ENCODE measurements at places on chromosomes 13 and 19.

GRCh38 chr19:8334458-8335342 is 8.4 kb downstream of the KANK3 start:
- DNase-seq: no peak

GRCh38 chr13:114080739-114081561 is 51.5 kb downstream of the RASA3 start:
- no peak for DNase-seq

- peak; percentile 44 for DNase-seq
Measured at GRCh38 chr13:99028890-99029289, 51.0 kb upstream of the DOCK9 start.

DNA sequence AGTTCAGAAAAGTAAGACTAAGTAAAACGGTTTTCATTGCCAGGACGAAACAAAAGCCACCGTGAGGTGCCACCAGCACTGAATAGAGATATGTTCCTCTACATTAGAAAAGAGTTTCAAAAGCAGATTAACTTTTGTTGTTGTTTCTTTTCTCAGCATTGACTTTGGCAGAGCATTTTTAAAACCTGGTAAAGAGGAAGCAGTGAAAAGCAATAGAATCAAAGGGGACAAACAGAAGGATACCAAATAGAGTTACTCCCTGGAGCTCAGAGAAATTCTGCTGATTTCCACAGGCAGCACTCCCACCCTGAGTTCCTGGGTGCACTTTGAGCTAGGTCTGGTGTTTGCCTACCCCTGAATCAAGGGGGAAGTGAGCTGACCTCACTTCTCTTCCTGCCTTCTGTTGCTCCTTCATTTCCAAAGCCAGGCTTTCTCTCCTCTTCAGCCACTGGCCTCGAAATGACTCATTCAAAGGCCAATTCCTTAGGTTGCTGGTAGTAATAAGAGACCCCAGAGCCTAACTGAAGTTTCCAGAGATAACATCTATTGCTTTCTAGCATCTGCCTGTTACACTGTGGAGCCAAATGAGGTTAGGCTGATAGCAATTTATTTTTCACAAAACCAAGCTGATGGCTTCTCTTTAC is 11.3 kb upstream of the ERICH6B start:
- no peak for DNase-seq

DNA sequence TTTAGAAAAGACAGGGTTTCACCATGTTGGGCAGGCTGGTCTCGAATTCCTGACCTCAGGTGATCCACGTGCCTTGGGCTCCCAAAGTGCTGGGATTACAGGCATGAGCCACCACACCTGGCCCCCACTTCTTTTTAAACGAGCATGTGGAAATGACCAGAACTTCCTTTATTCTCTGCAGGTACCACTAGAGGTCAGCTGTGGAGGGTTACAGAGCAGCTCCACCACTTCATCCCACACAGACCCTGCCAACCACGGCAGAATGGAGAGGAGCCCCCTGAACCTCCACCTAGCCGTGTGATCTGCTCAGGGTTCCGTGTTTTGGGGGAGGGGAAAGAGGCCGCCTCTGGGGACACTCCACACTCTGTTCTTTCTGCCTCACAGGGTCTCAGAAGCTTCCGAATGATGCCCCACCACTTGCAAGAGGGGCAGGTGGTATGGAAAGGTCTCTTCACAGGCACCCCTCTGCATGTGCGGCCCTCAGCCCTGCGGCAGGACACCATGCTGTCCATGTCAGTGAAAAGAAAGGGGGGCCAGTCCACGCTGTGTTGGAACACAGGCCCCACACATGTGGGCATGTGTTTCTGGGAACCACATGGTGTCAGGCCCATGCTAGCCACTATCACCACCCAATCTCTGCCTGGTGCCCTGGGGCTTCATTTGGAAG is 465.0 kb downstream of the TSHZ3 start:
- no peak for DNase-seq

DNA sequence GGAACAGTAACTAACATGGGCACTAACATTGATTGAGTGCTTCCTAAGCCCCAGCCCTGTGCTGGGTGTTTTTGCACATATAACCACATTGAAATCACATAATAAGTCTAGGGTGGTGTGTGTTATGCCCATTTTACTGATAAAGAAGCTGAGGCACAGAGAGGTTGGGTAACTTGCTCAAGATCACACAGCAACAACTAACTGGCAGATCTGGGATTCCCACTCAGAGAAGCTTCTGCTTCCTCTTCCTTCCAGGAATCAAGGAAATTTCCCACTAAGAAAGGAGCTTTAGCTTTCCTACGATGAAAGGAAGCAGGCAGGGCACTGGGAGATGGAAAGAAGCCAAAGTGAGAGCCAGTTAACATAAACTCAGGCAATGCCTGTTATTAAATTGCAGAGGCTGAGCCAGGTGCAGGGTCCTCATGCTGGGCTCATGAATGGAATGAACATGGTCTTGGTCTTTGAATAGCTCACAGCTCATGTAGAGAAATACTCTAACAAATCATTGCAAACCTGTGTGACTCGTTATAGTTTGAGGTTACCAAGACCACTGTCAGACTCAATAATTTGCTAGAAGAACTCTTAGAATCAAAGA is 10.1 kb downstream of the SSC5D start:
- DNase-seq: no peak

DNA sequence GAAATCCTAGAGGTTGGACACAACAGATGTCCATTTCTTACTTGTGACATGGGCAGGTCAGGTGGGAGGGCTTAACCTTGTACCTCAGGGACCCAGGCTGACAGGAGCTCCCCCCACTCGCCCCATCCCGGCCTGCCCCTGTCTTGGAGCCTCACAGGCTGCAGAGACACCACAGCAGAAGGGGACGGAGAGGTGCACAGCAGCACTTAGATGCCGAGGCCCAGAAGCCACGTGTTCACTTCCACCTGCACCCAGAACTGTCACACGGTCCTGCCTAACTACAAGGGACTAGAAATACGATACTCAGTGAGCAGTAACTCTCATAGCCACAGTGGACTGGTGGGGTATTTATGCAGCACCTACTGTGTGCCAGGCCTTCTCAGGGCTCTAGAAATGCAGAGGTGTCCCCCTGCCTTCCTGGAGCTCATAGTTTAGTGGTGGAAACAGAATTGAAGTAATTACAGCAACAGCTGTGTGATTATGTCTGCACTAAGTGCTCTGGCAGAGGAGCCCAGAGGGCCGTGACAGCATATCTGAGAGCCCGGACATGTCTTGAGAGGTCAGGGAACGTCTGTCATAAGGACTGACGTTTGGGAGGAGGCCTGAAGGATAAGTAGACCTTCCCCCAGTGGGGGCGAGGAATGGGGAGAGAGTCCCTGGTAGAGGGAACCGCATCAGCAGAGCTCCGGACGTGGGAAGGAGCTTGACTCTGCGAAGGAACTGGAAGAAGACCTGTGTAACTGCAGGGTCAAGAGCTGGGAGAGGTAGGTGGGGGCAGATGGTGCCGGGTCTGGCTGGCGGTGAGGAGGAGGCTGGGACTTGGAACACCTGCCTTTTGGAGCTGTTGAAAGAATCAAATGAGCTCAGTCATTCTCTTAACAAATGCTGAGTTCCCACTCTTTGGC is 130.0 kb downstream of the SIPA1L3 start:
- DNase-seq: no peak

GRCh38 chr19:31504221-31504620 is 155.0 kb upstream of the TSHZ3 start:
- DNase-seq: no peak

GRCh38 chr13:73107970-73108369 is 49.2 kb downstream of the KLF5 start:
- DNase-seq: no peak

DNA sequence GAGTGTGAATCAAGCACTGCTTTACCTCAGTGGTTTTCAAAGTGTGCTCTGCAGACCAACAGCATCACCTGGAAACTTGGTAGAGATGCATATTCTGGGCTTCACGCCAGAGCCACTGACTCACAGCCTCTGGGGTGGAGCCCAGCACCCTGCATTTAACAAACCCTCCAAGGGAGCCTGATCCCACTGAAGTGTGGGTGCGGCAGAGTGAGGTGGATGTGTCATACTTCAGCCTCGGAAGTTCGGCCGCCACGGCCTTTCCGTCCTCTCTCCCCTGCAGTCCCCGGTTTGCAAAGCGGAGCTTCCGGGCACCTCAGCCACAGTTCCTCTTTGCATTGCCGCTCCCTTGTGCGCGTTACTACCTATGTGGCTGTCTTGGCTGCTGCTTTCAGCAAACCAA is 33.3 kb upstream of the MICU2 start:
- DNase-seq: no peak

- no peak for DNase-seq
Measured at GRCh38 chr13:73411067-73411809, 352.4 kb downstream of the KLF5 start.

DNA sequence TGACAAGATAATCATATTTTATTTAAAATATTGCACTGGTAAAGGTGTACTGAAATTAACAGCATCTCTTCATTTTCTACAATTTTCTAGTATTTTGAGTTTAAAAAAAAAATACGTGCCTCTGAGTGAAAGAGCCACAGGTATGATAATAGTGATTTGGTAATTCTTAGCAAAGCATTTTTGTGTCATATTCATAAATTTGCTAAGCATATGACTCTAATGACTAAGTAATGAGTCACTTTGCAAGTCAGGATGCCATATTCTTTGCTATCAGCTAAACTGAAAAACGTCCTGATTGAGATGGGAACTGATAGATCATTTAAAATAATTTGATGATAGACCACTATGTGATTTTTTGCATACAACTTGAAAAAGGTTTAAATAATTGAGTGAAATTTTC is 136.1 kb upstream of the IRS2 start:
- DNase-seq: no peak

DNA sequence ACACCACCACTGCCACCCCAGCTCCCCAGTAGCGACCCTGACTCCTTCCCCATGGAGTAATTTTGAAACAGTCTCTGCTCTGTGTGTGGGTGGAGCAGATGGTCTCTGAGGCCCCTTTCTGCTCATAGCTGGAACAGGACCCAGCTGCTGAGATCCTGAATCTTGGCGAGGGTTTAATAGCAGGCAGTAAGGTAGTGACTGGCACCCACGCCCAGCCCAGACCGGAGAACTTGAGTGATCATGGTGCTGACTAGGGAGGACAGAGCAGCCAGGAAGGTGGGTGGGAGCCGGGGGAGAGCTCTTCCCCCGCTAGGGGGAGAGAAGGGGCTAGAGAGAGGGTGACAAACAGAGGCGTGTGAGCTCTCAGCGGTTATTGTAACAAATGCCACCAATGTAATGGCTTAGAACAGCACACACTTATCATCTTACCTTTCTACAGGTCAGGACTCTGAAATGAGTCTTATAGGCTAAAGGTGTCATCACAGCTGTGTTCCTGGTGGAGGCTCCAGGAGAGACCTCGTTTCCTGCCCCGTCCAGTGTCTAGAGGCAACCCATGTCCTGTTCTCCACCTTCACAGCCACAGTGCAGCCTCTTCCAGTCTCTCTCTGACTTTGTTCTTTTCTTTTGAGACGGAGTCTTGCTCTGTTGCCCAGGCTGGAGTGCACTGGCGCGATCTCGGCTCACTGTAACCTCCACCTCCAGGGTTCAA is 7.2 kb upstream of the ACER1 start:
- DNase-seq: no peak

DNA sequence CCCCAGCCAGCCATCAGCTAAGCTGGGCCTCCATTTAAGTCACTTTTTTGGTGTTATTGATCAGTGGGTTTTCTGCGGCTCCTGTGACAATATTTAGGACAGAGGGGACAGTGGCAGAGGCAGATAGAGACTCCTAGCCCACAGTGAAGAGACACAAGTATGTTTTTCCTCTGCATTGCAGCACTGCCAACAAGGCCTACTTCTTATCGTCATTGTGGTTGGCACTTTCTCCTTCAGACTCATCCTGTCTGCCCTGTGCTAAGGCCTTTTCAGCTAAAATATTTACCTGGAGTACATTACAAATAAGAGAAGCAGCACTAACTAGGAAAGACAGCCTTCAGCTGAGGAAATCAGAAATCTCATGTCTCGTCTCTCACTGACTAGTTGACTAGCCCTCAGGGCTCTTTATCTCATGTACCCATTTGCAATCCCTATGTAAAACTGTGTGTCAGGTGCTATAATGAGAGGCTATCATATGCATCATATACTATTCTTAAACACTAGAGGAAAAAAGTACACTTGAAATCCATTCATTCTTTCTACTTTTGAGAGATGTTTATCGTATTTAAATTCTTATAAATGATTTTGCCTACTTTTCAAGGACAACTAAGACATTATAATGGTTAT is 62.2 kb downstream of the ZAR1L start:
- DNase-seq: no peak

- DNase-seq: no peak
Measured at GRCh38 chr13:85194482-85194881, 604.7 kb downstream of the SLITRK6 start.

GRCh38 chr13:45328661-45329111 is 12.3 kb downstream of the TPT1 start:
- DNase-seq: no peak

DNA sequence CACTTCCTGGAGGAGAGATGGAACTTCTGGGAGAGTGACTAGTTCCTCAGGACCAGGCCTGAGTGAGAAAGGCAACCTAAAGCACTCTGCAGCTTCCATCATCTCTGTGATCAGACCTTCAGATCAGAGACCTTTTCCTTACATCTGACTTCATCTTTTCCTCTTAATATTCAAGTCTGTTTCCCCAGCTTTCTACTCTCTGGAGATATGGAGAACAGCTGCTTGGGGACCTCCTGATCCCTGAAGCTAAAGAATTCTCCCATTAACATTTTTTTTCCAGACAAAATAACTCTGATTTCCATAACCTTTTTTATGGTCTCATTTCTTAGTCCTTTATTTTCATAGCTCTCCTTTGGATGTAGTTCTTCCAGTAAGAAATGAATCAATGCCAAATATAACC is 133.4 kb upstream of the FNDC3A start:
- no peak for DNase-seq

- DNase-seq: no peak
Measured at GRCh38 chr19:42846597-42846996, 32.9 kb downstream of the PSG1 start.

DNA sequence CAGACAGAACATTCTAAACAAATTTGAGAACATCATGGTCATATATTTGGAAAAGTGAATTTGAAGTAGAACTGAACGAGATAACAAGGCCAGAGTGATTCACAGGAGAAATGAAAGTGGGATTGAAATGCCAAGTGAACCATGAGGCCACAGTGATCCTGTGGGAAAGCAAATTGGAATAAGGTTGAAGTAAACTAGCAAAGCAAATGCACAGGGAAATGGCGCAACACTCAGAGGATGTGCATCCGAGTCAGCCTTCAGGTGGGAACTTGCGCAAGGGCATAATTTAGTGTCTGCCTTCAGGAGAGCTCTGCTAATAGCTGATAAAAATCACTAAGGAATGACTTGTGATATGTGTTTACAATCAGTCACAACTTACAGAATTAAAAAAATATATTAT is 696.6 kb downstream of the LIG4 start:
- DNase-seq: no peak

DNA sequence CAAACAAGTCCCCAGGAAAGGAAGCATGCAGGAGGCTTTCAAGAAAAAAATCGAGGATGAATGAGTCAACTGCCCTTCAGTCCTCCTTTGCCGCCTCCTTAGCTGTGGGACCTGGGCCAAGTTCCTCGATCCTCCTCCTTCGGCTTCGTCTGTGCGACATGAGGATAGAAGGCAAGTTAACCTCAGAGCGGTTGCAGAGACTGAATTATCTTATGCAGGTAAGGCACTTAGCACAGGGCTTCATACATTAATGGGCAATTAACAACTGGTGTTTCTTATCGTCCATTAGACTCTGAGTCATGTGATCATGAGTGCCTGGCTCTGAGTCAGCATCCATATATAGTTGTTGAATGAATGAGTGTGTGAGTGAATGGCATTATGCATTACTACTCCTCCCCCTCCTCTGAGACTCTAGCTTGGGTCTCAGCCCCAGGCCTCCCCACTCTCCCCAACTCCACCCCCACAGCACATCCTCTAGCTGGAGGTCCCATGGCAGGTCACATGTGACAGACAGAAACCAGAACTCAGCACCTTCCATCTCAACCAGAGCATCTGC is 1.6 kb upstream of the TTC9B start:
- no peak for DNase-seq

Measured in stimulated activated CD4-positive, alpha-beta T cell treated with anti-CD3 and anti-CD28 coated beads, Interleukin-12 subunit alpha, Interleukin-12 subunit beta, amount 100 ng/mL, for 48 hours (primary cell).